HuH-7 (cell line): ENCODE measurements at places on chromosomes 13 and 19.

DNA sequence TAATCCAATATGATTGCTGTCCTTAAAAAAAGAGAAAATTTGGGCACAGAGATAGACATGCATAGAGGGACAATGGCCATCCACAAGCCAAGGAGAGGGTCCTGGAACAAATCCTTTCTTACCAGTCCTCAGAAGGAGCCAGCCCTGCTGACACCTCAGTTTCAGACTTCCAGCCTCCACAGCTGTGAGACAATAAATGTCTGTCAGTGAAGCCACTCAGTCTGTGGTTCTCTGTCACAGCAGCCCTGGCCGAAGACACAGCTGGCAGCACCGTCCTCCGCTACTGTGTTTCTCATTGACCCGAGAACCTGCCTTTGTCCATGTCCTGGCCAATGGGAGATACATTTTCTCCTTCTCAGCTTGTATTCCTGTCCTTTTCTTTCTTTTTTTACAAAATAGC, 207.9 kb downstream of the TM9SF2 start:
- no peak for DNase-seq

DNA sequence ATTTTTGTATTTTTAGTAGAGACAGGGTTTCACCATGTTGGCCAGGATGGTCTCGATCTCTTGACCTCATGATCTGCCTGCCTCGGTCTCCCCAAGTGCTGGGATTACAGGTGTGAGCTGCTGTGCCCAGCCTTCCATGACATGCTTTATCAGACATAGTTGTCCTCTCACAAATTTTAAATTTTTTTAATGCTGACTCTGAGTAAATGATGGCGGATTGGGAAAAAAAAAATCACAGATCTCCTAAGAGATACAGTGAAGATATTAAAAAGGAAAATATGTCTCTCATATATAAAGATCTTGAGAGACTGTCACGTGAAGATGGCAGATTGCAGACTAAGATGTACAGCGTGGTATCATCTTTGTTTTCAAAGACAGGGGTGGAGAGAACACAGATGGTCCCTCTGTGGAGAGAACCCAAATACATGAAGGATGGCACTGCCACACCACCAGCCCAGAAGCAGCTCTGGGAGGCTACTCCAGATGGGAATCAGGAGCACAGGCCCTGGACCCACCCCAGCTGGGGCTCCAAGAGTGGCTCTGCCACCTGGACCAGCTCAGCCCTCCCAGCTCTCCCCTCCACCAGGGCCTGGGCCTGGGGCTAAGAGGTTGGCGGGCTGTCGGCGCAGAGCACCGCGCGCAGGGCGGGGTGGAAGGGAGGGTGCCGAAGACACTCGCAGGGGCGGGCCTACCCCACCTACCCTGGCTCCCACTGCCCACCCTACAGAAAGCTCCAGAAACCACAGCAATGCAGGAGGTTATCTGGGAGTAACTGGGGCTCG, 20.0 kb upstream of the CCNP start:
- DNase-seq, result no peak

DNA sequence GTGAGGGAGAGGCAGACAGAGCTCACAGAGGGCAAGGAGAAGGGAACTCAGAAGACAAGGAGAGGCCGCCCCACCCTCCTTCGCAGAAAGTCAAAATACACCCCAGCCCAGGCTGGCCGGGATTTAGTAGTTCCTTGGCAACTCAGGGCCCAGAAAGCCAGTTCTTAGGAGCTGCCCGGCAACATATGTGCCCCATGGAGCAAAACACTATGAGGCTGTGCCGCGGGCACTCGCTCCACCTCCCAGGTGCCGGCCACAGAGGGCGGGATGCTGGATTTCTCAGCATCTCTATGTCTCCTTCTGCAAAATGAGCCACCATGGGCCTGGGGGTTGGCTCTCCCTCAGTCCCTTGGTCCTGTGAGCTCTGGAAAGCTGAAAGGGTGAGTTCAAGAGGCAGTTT, 93.8 kb upstream of the CACNA1A start:
- no peak for DNase-seq

DNA sequence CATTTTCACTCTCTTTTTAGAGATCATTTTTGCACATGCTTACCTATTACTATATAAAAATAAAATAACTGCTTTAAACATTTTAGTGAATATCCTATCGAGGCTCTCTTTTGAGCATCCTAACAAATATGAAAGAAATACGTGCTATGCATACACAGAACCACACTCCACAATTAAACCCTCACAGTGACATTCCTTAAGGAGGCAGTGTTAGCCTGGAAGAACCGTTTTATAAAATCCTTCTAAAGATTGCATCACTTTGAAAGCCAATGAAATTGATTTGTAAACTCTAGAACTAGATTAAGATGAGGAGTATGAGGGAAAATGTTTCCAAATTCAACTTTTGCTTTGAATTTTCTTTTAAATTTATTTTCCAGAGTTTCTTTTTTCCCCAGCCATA, 11.1 kb upstream of the ENOX1 start:
- no peak for DNase-seq
